Uterine smooth muscle cell (primary cell): ENCODE measurements at places on chromosomes 2 and 18. TPM values are rescaled to one million over a fixed set of nuclear protein-coding genes. Genes with fewer than 3 reads are reported as not detected.

The CERKL gene
- under 0.01 and 0.11 TPM in 2 replicates for total RNA-seq

The ZSWIM2 gene
- total RNA-seq: 0.11 and 0.62 TPM in 2 replicates

The MARCHF7 gene
- 141 and 170 TPM in 2 replicates for total RNA-seq

The SNED1 gene
- 4.5 and 7.5 TPM in 2 replicates for total RNA-seq

The ALK gene
- total RNA-seq: under 0.01 TPM in 1 of 2 replicates, not detected in the other

The FEV gene
- not detected in 2 replicates for total RNA-seq

The OXER1 gene
- total RNA-seq: 0.12 TPM in 1 of 2 replicates, not detected in the other

The EVA1A gene
- 35.9 and 46.4 TPM in 2 replicates for total RNA-seq

The WNT10A gene
- not detected in 2 replicates for total RNA-seq

The NEDD4L gene
- 6.0 and 6.1 TPM in 2 replicates for total RNA-seq

The MRPL53 gene
- 26.2 and 35.7 TPM in 2 replicates for total RNA-seq

The FBXO48 gene
- 0.37 and 0.66 TPM in 2 replicates for total RNA-seq

The ALPP gene
- not detected in 2 replicates for total RNA-seq

The OSBPL6 gene
- total RNA-seq: 3.6 and 5.9 TPM in 2 replicates

The RESP18 gene
- total RNA-seq: not detected in 2 replicates

The GPC1 gene
- total RNA-seq: 70.9 and 115 TPM in 2 replicates

The TFPI gene
- 66.9 and 121 TPM in 2 replicates for total RNA-seq

The TUBA3E gene
- total RNA-seq: not detected in 2 replicates

The KDM3A gene
- 21.4 and 24.9 TPM in 2 replicates for total RNA-seq

The FLACC1 gene
- total RNA-seq: 1.4 and 2.0 TPM in 2 replicates

The NGEF gene
- total RNA-seq: 1.2 and 13.7 TPM in 2 replicates
